ENCODE measurements at places on chromosomes 2 and 18. TPM values are rescaled to one million over a fixed set of nuclear protein-coding genes. Genes with fewer than 3 reads are reported as not detected.

Gene DOK6
- total RNA-seq: 0.20 TPM

GRCh38 chr2:240208096-240208495, 67.6 kb upstream of the OTOS start:
- H3K4me3 ChIP-seq: no peak overlapping the region
- peak; percentile 15 for DNase-seq
- no peaks in the 10 kb centered on the region for H3K36me3 ChIP-seq
- H3K27ac ChIP-seq: no peak overlapping the region
- H3K4me1 ChIP-seq: no peaks in the 10 kb centered on the region

- DNase-seq: no peak
- no peaks in the 10 kb centered on the region for H3K27me3 ChIP-seq
- H3K36me3 ChIP-seq: no peaks in the 10 kb centered on the region
Measured at GRCh38 chr18:22387364-22387763, 30.4 kb downstream of the CTAGE1 start.

Gene UXS1
- 47.8 TPM for total RNA-seq

- no peak for DNase-seq
- H3K4me1 ChIP-seq: no peaks in the 10 kb centered on the region
- no peak overlapping the region for H3K4me3 ChIP-seq
- H3K27me3 ChIP-seq: no peaks in the 10 kb centered on the region
- no peak overlapping the region for H3K27ac ChIP-seq
Measured at GRCh38 chr18:36536426-36536825, 238.9 kb downstream of the FHOD3 start.

DNA sequence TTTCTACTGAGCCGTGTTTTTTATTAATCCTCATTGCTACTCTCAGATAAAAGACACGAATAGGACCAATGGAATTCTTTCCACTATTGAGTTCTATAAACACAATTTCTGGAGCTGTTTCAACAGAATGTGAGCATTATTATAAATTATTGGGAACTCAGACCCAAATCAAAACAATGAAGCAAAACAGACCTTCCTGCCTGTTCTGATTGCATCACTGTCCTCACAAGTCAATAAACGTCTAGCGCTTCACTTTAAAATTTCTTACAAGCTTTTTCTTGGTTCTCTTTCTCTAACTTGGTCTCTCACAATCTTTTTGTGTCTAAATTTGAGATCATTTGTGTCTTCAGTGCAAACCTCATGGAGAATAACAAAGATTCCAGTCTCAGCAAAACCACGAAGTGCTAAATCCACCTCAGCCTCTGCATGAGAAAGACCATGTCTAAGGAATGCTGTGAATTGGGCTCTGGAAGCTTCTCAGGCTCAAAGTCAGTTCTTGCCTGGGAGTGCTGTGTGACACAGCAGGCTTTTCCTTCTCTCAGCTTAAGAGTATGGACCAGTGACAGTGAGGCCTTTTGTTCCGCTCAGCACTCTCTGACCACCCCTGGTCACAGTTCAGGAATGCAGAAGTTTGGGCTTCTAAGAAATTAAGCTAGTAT, 22.8 kb downstream of the ARHGAP28 start:
- H3K4me3 ChIP-seq: no peak overlapping the region
- no peaks in the 10 kb centered on the region for H3K36me3 ChIP-seq
- no peaks in the 10 kb centered on the region for H3K27me3 ChIP-seq
- DNase-seq: no peak
- H3K27ac ChIP-seq: peak overlapping the region; percentile 11
- no peaks in the 10 kb centered on the region for H3K4me1 ChIP-seq

- DNase-seq: peak; percentile 72
- no peaks in the 10 kb centered on the region for H3K36me3 ChIP-seq
- H3K27ac ChIP-seq: no peak overlapping the region
- H3K4me3 ChIP-seq: peak overlapping the region; percentile 46
- H3K4me1 ChIP-seq: peaks cover 16% of the 10 kb centered on the region
Measured at GRCh38 chr18:23689616-23690504, 607 bp downstream of the LAMA3 start.

GRCh38 chr2:194700116-194700515, 956.9 kb upstream of the SLC39A10 start:
- H3K4me3 ChIP-seq: no peak overlapping the region
- H3K27ac ChIP-seq: no peak overlapping the region
- no peaks in the 10 kb centered on the region for H3K27me3 ChIP-seq
- no peak for DNase-seq
- no peaks in the 10 kb centered on the region for H3K4me1 ChIP-seq
